Natural killer cell (primary cell): ENCODE measurements at places on chromosomes 12 and 14.
A peak's percentile ranks its signal among the peaks of the same experiment; 100 is the strongest.

- DNase-seq, result no peak
Measured at GRCh38 chr14:77979666-77980351, 179.9 kb downstream of the ADCK1 start.

- no peak for DNase-seq
Measured at GRCh38 chr12:8031872-8032241, 659 bp upstream of the FOXJ2 start.

- DNase-seq, result no peak
Measured at GRCh38 chr12:98294051-98294805, 221.2 kb upstream of the TMPO start.

- no peak for DNase-seq
Measured at GRCh38 chr12:52909331-52909730, 4.5 kb upstream of the KRT8 start.

GRCh38 chr12:122847516-122847836 is 12.2 kb downstream of the HIP1R start:
- no peak for DNase-seq

- no peak for DNase-seq
Measured at GRCh38 chr12:118183155-118183554, 47.2 kb downstream of the PEBP1 start.

- peak; percentile 45 for DNase-seq
Measured at GRCh38 chr12:27332714-27333402, at the start of gene BMAL2. BMAL2 (plus strand) TSS chr12:27332836; CDS start chr12:27333073, 237 bp downstream.

DNA sequence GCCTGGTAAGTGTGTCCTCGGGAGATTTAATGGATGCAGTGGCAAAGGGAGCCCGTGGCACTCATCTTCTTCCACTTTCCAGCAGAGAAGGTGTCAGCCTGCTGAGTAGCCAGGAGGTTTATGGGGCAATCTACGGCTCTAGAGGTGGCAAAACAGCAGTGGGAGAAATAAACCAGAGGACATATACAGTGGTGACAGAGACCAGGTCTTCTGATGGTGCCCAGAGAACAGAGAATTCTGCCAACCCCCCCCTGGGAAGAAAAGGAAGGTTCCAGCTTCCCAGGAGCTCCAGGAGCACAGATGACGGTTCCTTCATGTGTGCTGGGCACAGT is 43.0 kb downstream of the SMIM41 start:
- no peak for DNase-seq

DNA sequence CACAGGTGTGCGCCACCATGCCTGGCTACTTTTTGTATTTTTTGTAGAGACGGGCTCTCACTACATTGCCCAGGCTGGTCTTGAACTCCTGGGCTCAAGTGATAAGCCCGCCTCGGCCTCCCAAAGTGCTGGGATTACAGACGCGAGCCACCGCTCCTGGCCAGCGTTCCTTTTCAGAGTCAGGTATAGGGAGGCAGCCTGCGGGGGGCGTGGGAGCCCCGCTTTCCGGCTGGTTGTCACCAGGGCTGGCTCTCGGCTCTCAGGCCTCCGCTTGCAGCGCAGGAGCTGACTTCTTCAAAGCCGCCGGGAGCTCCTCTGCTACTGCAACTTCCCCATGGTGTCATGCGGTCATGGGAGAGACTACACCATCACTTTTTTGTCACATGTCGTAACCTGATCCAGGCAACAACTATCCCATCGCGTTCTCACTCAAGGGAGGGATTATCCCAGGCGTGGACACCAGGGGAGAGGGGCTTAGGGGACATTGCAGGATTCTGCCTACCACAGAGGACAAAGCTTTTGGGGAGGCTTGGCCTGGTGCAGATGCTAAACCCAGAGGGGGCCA is 129.4 kb downstream of the SCARB1 start:
- no peak for DNase-seq

DNA sequence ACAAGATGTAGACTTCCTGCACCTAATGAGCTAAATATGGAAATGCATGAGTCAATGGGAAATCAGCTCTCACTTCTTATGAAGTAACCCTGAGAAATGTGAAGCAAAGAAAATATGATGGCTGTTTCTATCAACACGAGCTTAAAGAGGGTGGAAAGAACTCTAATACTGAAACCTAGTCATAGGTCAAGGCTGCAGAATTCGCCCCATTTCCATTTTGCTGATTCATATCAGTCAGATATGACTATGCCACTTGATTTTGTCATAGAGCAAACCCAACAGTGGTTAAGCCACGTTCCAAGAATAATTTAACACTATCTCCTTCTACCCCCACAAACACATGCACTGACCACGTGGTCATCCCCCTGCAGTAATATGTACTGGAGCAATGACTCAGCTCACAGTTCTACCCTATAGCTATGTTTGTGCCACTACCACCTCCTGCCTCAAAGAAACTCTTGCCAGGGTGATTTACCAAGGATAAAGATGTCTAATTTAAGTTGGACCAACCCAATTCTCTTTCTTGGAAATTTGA is 157.5 kb downstream of the TMTC3 start:
- no peak for DNase-seq

DNA sequence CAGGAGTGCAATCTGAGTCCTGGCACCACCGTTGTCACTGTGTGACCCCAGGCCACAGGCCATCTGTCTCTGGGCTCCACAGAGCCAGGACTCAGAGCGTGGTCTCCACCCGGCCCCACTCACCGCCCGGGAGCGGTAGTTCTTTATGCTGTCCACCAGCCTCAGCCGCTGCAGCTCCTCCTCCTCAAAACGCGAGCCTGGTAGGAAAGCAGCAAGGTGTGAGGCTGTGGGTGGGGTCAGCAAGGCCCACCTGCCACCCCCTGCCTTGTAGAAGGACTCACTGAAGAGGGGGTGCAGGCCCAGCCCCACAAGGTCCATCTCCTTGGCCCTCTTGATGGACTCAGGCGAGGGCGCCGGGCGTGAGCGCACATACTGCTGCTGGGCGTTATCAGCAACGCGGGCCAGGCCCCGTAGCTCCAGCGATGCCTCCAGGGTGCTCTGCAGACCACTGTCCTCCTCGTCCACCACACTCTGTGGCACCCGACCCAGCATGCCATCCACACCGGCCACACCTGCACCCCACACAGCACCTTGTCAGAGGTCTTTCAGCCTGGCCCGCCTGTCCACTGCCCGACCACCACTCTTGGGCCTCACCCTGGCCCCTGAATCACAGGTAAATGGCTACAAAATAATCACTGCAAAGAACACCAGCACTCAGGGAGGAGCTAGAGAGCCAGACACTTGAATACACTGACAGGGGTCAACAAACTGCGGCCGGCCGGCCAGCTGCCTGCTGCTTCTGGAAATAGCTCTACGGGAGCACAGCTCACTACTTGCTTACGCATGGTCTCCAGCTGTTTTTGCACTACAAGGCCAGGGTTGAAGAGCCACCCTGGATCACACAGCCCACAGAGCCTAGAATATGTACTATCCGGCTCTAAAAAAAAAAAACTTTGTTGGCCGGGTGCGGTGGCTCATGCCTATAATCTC is 16.3 kb downstream of the CFAP73 start:
- DNase-seq, result no peak

DNA sequence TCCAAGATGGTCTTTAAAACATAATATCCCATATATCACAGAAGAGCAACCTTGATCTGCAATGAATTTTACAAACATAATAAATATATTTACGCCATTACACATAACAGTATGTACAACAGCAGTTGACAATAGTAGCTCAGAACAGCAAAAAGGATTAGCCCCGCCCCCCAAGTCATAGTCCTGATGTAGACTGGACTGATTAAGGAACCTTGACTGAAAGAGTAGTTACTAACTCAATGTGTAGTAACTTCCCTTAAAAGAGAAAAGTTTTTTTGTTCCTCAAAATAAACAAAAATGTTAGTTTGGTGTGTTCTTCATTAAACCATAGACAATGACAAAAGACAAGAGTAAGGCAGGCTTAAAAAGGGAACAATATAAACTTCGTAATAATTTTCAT is 44.5 kb downstream of the GTF2A1 start:
- DNase-seq, result no peak

GRCh38 chr12:85829391-85829790 is 6.8 kb downstream of the RASSF9 start:
- no peak for DNase-seq

GRCh38 chr12:99278899-99279298 is 368.7 kb upstream of the GARIN6 start:
- no peak for DNase-seq

- no peak for DNase-seq
Measured at GRCh38 chr12:23446746-23447145, 502.7 kb downstream of the SOX5 start.

- no peak for DNase-seq
Measured at GRCh38 chr14:100765296-100765695, 38.6 kb downstream of the DLK1 start.

- DNase-seq, result peak; percentile 42
Measured at GRCh38 chr14:73633116-73634010, 11.4 kb upstream of the DNAL1 start.

GRCh38 chr14:31568671-31569070 is 7.5 kb downstream of the NUBPL start:
- no peak for DNase-seq

- DNase-seq, result no peak
Measured at GRCh38 chr12:95547522-95548055, 3.7 kb downstream of the USP44 start.

- DNase-seq, result no peak
Measured at GRCh38 chr14:72574715-72575114, 319.2 kb downstream of the DPF3 start.

DNA sequence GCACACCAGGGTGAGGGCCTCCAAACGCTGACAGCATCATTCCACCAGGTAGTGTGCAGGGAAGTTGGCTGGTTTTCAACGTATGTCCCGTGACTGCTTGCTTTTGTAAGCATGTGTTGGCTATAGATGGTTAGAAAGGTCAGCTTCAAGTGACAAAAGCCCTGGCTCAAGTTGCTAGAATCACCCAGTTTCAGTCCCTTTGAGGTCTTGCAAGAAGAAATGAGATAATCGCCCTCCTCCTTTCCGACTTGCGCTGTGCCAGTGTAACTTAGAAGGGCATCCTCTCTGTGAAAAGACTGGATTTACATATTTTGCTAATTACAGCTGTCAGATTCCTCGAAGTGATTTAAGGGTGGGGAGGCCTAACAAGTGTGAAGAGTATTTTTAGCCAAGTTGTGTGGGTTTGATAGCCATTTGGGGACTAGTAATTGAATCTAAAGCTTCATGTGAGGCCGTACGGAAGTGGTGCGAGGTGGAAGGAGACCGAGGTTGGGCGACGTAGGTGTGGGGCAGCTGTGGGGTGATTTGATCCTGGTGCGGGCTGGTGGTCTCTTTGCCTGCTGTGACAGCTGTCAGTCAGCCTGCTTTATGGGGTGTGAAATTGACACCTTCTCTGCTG is 94.7 kb downstream of the CHST11 start:
- no peak for DNase-seq

DNA sequence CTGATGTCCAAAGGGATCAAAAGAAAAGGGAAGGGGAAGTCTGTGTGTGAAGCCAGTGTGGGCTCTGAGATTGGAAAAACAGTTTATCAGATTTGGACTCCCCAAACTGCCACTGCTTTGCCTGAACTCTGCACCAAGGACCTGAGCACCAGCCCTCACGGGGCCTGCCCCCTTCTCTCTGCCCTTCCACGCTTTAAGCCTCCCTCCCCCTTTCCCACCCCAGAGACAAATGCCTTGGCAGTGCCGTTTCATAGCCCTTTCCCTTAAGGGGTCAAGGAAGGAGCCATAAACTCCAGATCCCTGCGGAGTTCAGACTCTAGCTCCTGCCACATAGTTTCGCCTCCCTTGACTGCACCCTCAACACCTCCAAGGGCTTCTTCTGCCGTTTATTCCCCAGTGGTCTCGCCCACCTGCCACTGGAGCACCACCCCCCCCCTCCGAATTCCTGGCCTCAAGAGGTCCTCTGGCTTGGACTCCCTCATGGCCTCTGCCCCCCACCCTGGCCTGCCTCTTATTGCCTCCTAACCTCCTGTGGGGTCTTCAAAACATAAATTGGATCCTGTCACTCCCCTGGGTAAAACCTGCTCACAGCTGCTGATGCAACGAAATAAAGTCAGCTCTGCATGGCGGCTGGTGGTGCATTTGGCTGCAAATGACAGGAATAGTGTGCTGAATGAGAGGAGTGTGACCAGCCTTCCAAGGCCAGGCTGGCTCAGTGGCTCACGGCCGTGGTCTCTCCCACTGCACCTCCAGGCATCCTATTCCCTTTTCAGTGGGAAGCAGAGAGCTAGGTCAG is 18.8 kb downstream of the SLC25A29 start:
- no peak for DNase-seq

- DNase-seq, result no peak
Measured at GRCh38 chr14:68810173-68811153, 17.6 kb upstream of the ZFP36L1 start.

- no peak for DNase-seq
Measured at GRCh38 chr14:71488703-71489191, 443.5 kb upstream of the RGS6 start.

DNA sequence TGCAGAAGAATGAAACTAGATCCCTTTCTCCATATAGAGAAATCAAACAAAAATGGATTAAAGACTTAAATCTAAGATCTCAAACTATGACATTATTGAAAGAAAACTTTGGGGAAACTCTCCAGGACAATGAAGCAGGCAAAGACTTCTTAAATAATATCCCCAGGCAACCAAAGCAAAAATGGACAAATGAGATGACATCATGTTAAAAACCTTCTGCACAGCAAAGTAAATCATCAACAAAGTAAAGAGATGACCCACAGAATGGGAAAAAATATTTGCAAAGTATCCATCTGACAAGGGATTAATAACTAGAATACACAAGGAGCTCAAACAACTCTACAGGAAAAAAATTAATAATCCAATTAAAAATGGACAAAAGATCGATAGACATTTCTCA is 101.0 kb downstream of the RALGAPA1 start:
- DNase-seq, result no peak

DNA sequence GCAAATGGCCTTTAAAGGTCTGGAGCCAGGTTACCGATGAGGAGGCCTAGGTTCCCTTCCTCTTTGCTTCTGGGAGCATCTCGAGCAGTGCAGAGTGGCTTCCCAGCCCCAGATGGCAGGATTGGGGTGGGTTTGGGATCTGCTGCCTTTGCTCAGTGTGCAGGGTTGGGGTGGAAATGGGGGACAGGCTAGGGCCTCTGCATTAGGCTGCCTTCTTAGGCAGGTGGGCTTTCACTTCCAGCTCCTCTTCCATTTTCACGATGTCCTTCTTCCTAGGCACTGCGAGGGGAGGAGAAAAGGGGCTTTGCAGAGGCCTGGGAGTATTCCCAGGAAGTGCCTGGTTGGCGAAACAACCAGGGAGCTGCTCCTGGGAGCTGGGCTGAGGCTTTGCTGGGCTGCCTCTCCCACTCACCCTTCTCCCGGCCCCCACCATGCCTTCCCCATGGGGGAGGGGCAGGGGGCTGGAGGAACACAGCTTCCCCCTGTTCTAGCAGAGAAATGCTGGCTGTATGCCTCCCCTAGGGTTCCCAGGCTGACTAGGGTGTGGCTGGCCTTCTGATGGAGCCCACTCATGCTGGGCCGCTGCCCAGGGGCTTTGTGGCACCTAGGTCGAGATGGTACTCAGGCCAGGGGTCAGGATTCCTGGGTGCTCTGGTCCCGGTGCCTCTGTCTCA is 2.4 kb downstream of the NR4A1 start:
- no peak for DNase-seq

DNA sequence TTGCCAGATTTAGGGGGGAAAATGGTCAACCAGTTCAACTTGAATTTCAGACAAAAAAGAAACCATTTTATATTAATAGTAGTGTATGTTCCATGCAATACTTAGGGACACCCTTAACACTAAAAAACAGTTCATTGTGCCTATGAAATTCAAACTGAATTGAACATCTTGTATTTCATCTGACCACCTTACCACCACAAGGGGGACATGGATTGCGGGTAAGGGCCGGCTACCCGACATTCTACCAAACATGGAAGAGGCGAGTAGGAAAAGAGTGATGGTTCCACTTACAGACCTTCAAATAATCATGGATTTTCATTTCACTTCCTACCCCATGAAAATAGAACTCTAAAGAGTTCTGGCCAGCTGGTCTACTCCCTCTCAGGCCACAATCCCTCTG is 10.3 kb upstream of the STK38L start:
- DNase-seq, result no peak
